ENCODE measurements at places on chromosomes 2 and 18.

GRCh38 chr2:211132573-211132972 lies 576.2 kb downstream of the CPS1 start:
- DNase-seq: no peak

- DNase-seq: no peak
These were observed 216.3 kb downstream of the RNF144A start for GRCh38 chr2:7133521-7133920.

DNA sequence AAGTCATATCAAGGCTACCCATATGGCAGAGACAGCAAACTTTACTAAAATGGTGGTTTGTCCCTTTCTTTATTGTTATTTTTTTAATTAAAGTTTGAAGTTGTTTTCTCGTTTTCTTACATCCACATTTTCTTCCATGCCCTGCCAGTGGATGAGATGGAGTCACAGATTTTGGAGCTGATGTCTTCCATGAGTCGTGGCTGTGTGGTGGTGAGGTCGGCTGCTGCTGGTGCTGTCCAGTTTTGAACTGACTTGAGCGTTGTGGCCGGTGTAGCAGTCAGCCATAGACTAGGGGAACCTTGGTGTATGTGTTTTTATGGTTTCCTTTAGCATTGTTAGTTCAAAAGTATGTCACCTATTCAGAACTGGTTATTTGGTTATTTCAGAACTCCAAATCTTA lies 182.8 kb downstream of the SH3RF3 start:
- DNase-seq: no peak

DNA sequence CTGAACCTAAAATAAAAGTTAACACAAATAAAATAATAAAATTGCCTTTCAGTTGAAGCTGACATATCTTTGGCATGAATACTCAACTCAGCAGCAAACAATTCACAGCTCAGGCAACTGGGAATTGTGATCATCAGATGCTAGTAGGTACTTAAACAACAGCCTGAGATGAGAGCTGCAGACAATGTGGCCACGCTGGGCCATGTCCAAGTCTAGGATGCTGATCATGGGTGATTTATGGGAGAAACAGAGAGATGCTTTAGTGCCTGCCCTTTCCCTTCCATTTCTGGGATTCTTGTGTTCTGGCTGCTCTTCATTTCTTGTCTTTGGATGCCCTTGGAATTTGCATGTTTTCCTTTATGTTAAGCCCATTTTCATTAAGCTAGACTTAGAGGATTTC lies 212.4 kb upstream of the CWC22 start:
- no peak for DNase-seq

GRCh38 chr18:392928-393573 lies 107.5 kb downstream of the COLEC12 start:
- DNase-seq: no peak

GRCh38 chr2:150978053-150978452 lies 283.6 kb downstream of the RBM43 start:
- DNase-seq: no peak

DNA sequence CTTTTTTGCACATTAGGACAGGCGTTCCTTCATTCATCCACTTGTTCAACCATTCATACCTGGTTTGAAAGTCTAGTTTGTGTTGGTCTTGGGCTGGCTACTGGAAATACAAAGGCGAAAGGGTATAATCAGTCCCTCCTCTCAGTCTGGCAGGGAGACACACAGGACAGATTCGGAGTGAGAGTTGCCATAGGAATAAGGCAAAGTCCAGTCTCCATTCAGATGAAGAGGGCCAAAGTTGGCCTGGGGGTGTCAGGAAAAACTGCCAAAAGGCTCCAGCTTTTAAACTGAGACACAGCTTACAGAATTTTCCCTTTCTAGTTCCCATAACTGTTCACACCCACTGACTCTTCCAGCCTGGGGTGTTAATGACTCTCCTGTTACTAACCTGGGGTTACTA lies 96.3 kb upstream of the AQP4 start:
- DNase-seq: no peak

DNA sequence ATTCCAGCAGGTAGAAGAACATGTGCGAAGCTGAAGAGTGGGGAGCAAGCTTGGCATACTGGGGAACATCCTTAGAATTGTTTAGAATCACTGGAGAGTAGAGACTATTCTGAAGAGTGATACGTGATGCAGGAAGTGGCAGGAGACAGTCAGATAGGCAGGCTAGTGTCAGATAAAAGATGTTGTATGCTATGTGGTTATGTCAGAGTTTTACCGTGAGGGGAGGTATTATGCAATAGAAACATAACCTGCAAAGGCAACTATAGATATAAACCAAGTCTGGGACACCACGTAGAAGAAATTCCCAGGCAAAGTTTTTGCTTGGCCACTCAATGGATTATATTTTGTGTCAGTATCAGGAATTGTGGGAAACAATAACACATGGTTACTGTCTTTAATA lies 62.0 kb upstream of the ZSWIM2 start:
- DNase-seq: no peak

DNA sequence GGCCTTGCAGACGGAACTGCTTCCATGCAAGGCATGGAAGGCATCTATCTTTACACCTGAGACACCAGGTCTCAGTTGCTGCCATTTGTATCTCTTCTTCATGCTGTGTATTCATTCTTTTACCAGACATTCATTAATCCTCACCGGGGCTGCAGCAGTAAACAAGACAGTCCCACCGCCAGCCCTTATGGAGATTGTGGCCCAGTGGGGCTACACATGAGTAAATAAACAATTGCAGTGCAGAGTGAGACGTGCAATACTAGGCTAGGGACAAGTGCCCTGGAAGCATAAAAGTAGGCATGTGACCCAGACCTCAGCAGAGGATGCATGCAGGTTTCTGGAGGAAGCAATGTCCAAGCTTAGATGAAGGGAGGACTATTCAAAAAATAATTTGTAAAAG lies 497.6 kb upstream of the KLHL29 start:
- no peak for DNase-seq

DNA sequence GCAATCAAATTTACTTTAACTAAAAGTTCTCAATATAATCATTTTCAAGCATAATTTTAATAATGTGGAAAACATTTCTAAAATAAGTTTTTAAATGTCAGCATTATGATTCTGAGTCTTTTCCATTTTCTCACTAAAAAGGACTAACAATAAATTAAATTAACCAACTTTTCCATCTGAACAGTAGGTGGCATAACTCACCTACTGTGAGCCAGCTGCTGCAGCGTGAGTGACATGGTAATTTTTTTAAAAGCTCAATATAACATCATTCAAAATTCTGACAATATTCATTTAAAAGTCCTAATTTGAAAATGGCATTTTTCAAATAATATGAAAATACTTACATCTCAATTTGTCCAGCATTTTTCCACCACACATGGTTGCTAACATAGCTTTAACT lies 66.5 kb downstream of the DTNB start:
- peak; percentile 36 for DNase-seq

GRCh38 chr18:25123438-25124232 lies 228.3 kb downstream of the ZNF521 start:
- no peak for DNase-seq
